ENCODE measurements at places on chromosomes 6 and 20.

GRCh38 chr6:159836718-159837490, 36.8 kb downstream of the PNLDC1 start:
- DNase-seq, result no peak

DNA sequence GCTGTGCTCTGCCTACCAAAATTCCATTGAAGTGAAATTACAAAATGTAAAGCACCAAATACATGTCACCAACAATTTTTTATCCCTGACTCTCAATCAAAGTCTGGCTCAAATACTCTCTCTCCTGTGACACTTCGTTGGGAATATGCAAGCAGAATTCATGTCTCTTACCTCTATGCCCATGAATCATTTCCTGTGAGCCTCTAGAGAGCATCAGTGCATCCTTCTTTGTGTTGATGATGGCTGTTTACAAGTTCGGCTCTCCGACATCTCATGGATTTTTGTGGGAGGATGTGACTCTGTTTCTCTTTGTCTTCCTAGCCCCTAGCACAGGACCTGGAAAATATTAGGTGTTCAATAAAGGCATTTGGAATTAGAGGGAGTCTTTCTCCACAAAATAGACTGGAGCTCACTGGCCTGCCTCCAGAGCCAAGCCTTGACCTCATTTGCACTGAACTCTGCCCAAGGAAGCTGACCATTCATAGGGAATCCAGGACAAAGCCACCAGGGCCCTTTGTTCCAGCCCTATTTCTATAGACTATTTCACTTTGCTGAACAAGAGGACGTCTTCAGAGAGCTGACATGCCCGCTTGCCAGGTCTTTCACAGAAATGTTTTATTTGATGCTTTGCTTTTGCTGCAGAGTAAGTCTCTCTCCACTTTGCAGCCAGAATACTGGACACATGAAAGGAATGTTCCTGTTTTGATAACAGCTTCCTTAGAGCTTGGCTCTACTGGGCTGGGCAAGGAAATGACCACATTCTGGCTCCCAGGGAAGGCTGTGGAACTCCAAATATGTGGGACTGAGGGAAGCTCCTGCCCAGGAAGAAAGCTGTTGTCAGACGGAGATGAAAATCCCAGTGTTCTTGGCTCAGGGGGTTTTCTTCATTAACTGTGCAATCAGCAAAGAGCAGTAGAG, 194.5 kb upstream of the CDYL start:
- DNase-seq, result no peak

GRCh38 chr6:44401138-44401537, 13.6 kb downstream of the CDC5L start:
- no peak for DNase-seq

- DNase-seq, result peak; percentile 85
These were observed 24.6 kb downstream of the RIPOR2 start for GRCh38 chr6:24910961-24911725.

GRCh38 chr6:26389349-26389894, 6.5 kb downstream of the BTN2A2 start:
- no peak for DNase-seq

GRCh38 chr6:12577124-12577850, 139.3 kb upstream of the PHACTR1 start:
- DNase-seq, result no peak

GRCh38 chr6:152749336-152749735, 1.3 kb upstream of the VIP start:
- no peak for DNase-seq

GRCh38 chr6:72524011-72524645, 97.7 kb upstream of the KCNQ5 start:
- peak; percentile 88 for DNase-seq

- peak; percentile 39 for DNase-seq
These were observed 88.4 kb upstream of the CCDC167 start for GRCh38 chr6:37587866-37588734.

- peak; percentile 67 for DNase-seq
These were observed 13.7 kb downstream of the TBXT start for GRCh38 chr6:166153966-166154365.

DNA sequence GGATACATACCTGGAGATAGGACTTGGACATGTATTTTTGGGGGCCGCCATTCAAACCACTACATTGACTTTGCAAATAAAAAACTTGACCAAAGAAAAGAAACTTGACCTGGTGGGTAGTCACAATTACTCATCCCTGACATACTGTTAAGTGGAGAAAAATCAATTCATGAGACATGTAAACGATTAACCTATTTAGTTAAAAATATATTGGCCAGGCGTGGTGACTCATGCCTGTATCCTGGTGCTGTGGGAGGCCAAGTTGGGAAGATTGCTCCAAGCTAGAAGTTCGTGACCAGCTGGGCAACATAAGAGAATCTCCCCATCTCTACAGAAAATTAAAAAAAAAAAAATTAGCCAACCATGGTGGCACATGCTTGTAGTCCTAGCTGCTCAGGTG, 2.5 kb upstream of the SRSF12 start:
- no peak for DNase-seq

GRCh38 chr20:41138475-41139226, 1.3 kb downstream of the PLCG1 start:
- no peak for DNase-seq

DNA sequence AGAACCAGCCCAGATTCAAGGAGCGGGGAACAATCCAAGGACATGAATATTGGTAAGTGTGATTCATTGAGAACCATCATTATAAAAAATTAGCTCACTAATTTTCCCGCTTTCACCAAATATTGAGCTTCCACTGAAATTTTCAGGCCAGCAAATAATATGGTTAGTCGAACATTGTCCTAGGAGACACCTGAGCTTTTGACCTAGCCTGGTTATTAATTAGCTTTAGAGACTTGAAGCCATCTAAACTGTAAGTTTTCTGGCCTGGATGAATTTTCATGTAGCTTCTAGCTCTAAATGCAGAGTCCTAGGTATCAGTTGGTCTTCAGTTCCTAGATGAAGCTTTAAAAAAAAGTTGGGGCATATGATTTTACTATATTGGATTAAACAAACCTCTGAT, 17.1 kb upstream of the RALGAPA2 start:
- no peak for DNase-seq

DNA sequence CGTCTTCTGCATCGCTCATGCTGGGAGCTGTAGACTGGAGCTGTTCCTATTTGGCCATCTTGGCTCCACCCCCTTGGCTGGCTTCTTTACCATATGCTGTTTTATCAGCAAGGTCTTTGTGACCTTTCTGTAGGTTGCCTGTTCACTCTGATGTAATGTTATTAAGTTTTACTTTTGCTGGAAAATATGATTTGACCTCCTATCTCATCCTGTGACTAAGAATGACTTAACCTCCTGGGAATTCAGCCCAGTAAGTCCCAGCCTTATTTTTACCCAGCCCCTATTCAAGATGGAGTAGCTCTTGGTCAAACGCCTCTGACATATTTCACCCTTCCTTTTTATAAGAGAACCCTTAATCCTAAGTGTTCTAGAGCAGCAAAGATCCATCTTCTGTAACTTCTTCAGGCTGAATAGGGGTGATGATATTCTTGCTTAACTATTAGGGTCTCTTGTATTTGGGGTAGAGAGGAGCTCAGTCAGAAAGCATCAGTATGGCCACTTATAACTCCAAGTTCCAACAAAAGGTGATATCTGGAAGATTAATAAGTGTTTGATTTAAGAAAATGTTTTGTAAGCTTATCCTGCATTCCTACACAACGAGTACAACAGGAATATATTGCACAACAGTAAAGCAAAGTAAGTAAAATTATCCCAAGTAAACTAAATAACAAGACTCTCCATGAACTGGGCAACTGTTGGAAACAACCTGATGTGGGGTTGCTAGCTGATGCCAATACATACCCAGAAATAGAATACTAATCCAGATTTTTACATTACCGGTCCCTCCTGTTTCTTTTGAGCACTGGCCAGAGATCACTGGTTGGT, 23.1 kb upstream of the HMGN3 start:
- DNase-seq, result no peak

DNA sequence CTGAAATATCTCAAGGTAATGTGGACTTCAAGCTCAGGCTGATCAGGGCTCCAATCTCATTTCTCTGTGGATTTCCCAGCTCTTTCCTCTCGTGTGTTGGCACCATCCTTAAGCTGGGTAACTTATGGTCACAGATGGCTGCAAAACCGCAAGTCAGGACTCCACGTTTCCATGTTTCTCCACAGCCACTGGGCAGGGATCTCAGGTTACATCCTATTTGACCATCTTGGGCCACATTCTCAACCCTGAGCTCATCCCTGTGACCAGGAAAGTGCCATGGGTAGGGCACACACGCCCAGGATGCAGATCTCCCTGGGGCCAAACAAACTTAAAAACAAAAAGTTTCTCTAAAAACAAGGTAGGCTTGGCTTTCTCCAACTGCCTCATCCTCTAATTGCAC, 15.4 kb downstream of the RPS6KA2 start:
- DNase-seq, result peak; percentile 20

GRCh38 chr6:144265390-144265789, 19.7 kb upstream of the UTRN start:
- DNase-seq, result no peak

GRCh38 chr6:93859971-93860370, 440.6 kb upstream of the EPHA7 start:
- DNase-seq, result no peak

GRCh38 chr6:159984268-159984786, 15.4 kb downstream of the IGF2R start:
- DNase-seq, result no peak

GRCh38 chr6:136161950-136162349, 88.2 kb downstream of the MTFR2 start:
- DNase-seq, result no peak

- DNase-seq, result no peak
These were observed 60.5 kb downstream of the MTHFD1L start for GRCh38 chr6:150925976-150926375.

DNA sequence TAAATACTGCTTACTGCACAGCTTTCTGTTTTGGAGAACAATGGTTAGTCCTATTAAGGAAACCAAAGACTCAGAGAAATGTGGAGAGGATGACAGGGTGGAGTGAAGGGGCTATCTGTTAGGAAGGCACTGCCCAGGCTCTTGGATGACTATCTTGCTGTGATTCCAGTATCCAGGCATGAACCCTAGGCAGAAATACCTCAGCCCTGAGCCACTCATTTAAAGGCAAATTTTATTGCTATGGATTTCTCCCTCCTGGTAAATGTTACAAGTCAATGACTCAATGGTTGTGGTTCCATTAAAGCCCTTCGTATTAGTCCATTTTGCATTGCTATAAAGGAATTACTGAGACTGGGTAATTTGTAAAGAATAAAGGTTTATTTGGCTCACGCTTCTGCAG, 25.9 kb downstream of the ADGRF4 start:
- no peak for DNase-seq

DNA sequence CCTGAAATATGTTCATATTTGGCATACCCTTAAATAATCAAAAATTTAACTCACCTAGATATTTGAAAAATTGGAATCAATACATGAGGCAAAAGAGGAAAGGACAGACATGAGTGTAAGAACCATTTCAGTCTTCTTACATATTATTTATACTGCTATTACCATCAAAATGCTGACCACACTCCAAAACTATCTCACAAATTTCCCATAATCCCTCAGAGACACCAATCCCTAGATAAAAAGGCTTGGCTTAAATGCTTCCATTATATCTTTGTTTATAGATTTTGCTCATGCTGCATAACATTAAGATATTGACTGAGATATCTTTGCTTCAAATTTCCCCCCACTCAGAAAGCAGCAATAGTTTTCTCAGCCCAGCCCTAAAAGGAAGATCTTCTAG, 11.7 kb upstream of the NT5DC1 start:
- no peak for DNase-seq

DNA sequence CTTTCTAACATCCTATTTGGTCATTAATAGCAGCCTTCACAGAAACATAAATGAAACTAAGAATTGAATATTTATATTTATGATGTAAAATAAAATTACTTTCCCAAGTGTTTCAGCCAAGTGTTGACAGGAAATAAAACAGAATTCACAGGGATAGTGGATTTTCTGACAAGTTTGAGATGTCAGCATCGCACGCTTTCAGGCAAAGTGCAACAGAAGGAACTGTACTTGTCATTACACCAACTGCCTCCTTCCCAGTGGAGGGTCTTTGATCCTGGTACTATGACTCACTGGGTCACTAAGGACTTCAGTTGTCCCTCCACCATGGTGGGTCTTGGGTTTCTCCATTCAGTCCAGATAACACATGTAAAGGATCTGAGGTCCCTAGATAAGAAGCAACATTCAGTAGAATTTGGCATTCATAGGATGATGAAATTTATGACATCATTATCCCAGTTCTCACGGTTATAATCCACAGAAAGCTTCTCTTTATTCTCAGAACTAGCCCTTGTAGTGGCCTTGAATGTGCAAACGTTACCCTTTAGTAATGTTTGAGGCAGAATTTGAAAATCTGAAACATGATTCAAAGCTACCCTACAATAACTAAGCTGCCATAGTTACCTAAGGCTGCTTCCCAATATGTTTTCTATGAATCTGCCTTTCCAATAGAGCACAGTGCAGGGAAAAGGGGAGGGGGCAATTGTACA, 3.8 kb upstream of the TNFAIP3 start:
- no peak for DNase-seq

- DNase-seq, result no peak
These were observed 523.6 kb upstream of the EYS start for GRCh38 chr6:66230591-66230990.

DNA sequence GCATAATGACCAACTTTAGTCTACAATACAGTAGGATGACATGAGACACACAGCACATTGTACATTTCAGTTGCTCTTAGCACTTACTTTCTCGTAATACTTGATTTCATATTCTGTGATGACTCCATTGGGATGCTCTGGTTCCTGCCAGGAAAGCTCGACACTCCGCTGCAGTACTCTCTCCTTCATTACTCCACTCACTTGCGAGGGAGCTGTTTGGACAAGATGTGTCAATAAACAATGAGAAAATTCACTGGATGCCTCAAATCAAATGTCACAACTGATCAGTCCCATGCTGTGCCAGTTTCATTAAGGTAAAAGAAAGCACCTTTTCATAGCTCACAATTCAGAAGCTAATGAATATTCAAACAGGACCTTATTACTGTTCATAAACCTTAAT, 147.1 kb downstream of the EPHA7 start:
- DNase-seq, result no peak

DNA sequence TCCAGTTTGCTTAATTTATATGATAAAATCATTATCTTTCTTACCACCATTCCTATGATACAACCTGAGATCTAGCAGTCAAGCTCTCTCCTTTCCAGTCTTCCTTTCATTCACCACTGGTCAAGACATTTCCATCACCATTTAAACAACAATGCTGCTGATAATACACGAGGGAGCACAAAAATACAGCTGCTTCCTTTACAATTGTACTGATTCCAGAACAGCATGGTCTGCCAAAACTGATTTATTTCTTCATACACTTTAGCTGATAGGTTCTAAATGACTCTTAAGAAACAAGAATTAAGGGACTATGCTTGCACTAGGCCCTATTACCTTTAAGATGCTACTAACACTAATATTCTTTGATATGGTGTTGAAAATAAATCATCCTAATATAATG, 65.0 kb downstream of the EPM2A start:
- DNase-seq, result no peak

GRCh38 chr6:49979584-49979983, 10.2 kb upstream of the DEFB113 start:
- DNase-seq, result no peak

DNA sequence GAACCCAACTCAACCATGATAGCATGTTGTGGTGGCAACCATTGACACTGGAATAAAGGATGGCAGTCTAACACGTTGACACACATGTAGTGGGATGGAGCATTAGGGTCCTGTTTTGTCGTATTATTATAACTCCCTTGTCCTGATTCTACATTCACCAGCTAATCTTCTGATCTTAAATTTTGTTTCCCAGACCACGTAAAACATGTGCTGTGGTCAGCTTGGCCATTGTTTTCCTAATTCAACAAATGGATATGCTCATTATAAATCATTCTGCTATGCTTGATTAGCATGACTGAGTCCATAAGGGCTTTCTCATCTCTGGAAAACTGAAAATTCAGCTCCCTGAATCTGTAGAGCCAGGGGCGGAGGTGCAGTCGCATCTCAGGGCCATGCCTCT, 15.0 kb downstream of the MRAP2 start:
- no peak for DNase-seq

All from WERI-Rb-1 (cell line).